ENCODE measurements at places on chromosomes 6 and 20. TPM values are rescaled to one million over a fixed set of nuclear protein-coding genes. Genes with fewer than 3 reads are reported as not detected.

DNA sequence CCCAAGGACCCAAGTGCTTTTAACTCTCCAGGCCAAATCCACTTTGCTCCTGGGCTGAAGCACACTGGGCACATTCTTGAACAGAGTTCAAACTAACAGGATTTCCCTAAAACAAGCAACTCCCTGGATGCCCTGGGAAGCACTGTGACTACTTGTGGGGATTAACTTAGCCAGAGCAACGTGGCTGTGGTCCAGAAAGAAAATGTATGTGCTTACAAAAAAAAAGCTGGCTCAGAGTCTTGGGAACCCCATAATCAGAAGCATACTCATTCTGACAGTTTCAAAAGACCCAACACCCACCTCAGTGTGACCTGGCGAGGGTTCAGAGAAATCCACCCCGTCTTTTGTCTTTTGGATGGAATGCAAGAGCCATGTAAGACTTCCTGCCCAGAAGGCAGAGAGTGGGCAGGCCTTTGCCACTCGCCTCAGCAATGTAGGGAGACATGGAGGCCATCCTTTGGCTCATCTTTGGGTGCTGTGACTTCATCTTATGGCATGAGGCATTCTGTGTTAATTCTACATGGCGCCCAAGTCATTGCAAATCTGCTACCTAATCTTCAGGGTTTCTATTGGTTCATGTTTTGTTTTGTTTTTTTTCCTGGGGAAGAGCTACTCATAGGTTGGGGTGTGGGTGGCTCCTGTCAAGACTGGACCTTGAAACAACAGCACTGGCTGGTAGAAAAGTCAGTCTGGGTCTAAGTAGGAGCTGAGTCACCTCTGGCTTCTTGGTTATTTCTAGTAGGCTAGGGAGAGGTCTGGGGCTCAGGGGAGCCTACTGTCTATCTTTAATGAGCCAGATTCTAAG is 248.6 kb upstream of the SUPT3H start:
- no peak for DNase-seq

DNA sequence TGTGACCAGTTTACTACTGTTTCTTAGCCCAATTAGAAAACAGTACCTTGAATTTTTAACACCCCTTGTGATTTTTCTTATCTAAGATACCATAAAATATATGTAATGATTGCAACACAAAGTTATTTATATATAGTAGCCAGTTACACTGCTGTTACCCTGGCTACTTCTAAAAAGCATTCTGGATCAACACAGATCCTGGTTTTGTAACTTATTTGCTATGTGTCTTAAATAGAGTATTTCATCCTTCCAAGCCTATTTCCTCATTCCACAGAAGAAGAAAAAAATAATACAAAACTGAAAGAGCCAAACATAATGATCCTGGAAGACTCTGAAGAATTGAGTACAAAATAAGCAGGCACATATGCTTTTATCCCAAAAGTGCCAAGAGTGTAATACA is 19.0 kb upstream of the GSTA4 start:
- no peak for DNase-seq

DNA sequence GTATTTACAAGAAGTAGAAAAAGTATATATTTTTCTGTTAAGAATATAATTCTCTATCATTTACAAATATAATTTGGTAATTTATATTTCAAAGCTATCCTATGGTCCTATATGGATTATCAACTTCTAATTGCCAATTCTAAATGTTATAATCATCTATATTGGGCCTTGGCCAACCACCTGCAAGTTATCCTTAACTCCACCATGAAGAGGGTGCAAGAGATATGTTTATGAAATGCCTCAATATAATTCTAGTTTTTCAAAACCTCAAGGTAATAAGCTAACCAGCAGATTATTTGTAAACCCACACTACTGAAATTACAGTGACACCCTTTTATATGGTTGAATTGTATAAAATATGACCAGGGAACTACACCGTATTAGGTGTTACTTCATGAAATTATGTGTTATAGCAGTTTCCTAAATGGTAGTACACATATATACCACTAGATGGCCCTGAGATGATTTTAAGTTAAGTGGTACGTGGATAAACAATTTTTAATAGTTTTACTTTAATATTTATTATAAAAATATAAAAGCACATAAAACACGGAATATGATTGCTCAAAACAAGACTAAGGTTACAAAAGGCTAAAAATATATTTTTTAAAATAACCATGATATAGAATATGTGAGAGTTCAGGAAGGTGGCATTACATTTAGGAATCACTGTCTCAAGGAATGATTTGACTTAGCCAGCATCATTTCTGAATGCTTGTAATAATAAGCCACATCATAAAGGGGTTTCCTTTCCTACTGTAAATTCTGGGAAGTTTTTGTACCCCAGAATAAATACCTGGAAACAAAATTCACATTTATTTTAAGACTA is 9.8 kb upstream of the PNISR start:
- DNase-seq: no peak

GRCh38 chr6:32082935-32083334 is 26.2 kb downstream of the TNXB start:
- DNase-seq: peak; percentile 82

DNA sequence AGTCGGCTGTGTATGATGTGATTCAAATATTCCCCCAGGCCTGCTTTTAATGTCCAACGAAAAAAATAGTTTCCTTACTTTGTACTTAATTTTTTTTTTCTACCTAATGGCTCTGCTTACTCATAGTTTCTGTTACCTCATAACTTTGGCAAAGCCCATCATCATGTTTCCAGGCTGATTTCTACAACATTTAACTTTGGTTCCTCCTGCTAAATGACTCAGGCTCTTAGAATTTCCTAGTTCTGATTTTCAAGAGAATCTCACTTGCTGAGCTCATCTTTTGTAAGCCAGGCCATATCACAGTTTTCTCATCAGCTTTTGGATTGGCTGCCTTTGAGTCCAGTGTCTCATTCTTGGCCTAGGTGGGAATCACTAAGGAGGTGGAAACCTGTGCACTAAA is 323.1 kb downstream of the HDGFL1 start:
- DNase-seq: no peak

MATN4 gene
- not detected for total RNA-seq

PHACTR3 gene
- 6.4 TPM for total RNA-seq
